ENCODE measurements at places on chromosomes 4 and X. TPM values are rescaled to one million over a fixed set of nuclear protein-coding genes. Genes with fewer than 3 reads are reported as not detected.

GRCh38 chr4:39365360-39365759 lies 802 bp downstream of the RFC1 start:
- DNase-seq: no peak

DNA sequence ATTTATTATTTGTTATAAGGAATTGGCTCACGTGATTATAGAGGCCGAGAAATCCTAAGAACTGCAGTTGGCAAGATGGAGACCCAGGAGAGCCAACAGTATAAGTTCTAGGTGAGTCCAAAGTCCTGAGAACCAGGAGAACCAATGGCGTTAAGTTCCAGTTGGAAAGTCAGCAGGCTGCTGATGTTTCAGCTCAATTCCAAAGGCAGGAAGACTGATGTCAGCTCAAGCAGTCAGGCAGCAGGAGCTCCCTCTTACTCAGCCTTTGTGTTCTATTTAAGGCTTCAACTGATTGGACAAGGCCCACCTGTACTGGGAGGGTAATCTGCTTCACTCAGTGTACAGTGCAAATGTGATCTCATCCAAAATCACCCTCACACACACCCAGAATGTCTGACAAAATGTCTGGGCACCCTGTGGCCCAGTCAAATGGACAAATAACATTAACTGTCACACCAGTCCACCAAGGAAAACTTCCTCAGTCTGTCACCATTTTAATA lies 30.8 kb upstream of the TBL1X start:
- no peak for DNase-seq

DNA sequence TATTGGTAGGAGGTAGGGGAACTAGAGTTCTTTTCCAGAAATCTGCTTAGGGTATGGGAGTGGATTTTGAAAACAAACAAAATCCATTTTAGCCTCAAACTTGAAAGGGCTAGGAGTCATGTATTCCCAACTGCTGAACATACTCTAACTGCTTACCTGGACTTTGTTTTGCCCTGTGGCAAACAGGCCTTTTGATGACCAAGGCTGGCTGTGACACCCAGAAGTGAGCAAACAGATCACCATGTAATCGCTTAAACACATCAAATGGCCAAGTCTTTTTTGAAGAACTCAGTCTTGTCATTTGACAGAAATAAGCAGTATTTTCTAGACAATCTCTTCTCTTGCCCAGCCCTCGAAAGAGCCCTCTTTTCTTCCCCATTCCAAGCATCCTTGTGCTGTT lies 203.4 kb downstream of the KIT start:
- DNase-seq: no peak

- peak; percentile 38 for DNase-seq
These were observed 11.8 kb upstream of the SMIM43 start for GRCh38 chr4:121776610-121777401.

DNA sequence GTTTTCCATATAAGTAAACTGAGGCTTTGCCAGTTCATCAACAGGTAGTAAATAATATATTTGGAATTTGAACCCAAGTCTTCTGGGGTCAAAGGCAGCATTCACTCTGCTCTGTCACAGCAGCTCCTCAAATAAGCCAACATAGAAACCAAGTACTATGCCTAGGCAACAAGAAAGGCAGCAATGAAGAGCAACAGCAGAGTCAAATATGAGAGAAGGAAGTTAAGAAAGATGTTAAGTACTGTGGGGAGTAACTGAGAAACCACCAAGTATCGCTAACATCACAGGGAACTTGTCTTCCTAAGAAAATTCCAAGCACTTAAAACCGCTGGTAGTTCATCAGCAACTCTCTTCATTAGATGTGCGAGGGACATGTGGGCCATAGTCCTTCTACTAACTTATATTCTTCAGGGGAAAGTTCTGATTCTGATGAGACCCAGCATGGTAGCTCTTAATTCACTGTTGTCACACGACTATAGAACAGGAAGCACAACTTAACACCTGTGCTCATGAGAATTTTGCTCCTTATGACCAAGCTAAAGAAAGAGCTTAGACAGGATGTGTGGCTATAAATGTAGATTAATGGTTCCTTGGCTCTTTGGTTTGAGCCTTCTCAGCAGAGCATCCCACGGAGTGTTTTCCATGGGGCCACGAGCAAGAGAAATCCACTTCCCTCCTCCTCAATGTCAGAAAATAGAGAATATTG lies 107.8 kb downstream of the AR start:
- DNase-seq: no peak

GRCh38 chr4:2804449-2804972 lies 11.6 kb downstream of the SH3BP2 start:
- DNase-seq: no peak

- DNase-seq: no peak
These were observed 39.6 kb downstream of the SMAD1 start for GRCh38 chr4:145521282-145521681.

DNA sequence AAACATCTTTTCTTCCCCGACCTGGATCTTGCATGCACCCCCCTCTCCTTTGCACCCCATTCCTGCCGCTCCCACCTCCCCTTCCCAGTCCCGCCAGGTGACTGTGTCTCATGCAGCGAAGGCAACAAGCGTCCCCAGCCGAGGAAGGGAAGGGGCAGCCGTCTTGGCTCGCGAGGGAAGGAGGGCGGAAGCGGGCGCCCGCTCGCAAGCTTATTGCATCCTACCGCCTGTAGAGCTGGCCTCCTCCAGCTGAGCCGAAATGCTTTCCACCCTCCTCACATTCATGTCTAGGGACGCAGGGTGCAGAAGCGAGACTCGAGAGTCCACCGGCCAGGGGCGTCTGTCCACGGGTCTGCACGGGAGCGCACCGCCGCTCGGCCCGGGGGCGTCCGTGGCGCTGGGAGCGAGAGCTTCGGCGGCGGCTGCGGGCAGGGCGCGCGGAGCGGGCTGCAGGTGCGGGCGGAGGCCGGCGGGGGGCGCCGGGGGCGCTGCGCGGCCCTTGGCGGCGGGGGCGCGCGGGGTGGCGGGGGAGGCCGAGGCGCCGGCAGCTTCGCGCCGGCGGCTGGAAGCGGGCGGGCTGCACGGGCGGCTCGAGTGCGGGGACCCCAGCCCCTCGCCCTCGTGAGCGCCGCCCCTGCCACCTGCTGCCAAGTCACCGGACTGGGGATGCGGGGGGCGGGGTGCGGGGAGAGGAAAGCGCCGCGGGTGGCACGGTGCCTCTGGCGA lies at the start of gene KCNIP4:
Gene KCNIP4 (minus strand): TSS at position 426 of the 726 bp plus-strand sequence.
- peak; percentile 63 for DNase-seq

GRCh38 chrX:83008415-83008814 lies 499.7 kb upstream of the POU3F4 start:
- DNase-seq: peak; percentile 0

GRCh38 chr4:154425514-154425913 lies 66.1 kb downstream of the DCHS2 start:
- no peak for DNase-seq

DNA sequence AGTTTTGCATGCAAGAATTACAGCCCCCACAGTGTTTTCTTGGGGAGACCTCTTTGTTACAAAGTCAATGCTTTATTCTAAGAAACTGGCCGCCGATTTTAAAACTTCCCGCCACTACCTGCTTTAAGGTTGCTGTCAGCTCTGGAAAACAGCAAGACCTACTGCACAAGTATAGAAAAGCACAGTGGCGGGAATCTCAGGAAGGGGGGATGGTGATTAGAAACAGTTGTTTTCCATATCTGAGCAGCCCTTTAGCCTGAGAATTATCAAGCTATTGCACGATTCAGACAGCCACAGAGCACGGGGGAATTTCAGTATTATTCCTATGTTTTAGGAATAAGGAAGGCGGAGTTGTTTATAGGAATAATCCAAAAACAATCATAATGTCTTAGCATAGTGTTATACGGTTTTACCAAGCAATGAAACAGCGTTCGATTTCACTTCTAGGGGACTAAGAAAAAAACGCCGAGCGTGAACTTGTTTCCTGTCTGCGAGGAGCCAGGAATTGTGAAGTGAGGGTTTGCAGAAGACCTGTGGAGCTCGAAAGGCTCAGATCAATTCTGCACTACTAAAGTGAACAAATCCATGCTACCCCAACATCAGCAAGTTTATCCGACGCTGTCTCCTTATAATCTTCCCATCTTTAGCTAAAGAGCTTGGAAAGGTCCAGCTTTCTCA lies 81.3 kb downstream of the HMGN5 start:
- no peak for DNase-seq

GRCh38 chrX:2696698-2697215 lies 5.7 kb downstream of the CD99 start:
- peak; percentile 96 for DNase-seq

DNA sequence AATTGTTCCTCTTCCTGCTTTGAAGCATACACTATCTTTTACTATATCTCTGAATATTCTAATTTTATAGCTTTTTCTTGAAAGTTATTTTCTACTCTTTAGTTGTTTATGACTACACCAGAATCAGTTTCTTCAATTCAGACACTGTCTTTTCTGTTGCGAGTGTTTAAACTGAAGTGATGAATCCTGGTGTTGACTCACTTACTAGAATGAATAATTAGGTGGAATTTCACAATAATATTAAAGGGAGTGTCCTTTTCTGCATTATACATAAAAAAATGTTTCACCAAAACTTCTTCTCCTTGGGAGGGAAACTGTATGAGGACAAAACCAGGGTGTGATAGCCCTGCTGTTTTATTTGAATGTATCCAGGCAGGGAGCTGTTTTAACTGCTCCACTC lies 1383.1 kb downstream of the C4orf33 start:
- DNase-seq: peak; percentile 22

DNA sequence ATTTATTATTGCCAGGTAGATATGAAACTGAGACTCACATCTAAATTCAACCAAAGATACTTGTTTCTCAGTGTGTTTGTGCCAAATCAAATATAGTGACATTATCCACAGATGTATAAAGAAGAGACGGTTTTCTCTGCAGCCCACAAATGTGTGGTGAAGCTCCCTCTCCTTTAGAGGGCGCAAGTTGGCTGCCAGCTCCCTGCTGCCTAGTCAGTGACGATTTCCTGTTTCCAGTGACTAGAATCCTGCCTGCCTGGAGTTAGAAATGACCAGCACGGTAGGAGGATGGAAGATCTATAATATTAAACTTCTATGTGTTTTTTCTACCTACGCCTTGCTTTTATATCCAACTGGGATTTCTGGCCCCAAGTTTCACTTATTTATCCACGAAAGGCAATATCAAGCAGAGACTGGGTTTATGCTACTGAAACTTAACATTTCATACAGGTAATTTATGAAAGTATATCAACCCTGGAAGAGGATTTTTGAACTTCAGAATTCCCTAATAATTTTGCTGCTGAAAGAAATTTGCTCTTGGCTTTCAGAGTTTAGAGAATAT lies 1793.7 kb upstream of the TENM3 start:
- DNase-seq: no peak

GRCh38 chr4:143441678-143442077 lies 71.8 kb upstream of the SMARCA5 start:
- DNase-seq: no peak

DNA sequence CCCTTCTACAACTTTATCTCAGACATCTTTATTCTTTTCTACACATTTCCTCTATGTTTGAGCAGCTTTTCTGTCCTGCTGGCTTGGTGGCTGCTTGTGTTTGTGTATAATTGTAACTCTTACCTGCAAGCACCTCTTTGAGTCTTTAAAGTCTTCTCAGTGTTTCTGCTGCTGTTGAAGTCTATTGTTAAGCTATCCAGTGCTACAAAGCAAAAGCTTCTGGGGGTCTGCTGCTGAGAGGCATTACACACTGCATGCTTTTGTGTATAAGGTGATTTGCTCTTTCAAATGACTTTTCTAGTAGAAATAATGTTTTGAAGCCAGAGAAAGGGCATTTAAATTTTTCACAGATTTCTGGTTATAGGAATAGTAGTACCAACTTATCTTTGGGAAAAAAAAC lies 241.8 kb downstream of the DTHD1 start:
- DNase-seq: no peak

- peak; percentile 77 for DNase-seq
These were observed 60.9 kb downstream of the BMP15 start for GRCh38 chrX:50971395-50971794.

GRCh38 chr4:3742610-3743009 lies 23.6 kb upstream of the ADRA2C start:
- no peak for DNase-seq

GRCh38 chr4:102722740-102723139 lies 38.0 kb downstream of the MANBA start:
- DNase-seq: no peak

Gene BTK
- total RNA-seq: not detected

Gene BBS12
- 3.5 TPM for total RNA-seq

Gene NALF2
- total RNA-seq: not detected

Gene RAB9B
- total RNA-seq: 0.89 TPM

Gene NEXMIF
- not detected for total RNA-seq

Gene PDCL2
- total RNA-seq: not detected

Gene BRS3
- not detected for total RNA-seq

Gene PARM1
- not detected for total RNA-seq

Gene TBX22
- not detected for total RNA-seq

Gene SFRP2
- 0.65 TPM for total RNA-seq

Gene S100G
- not detected for total RNA-seq

Gene VCX
- not detected for total RNA-seq

Gene CT45A3
- total RNA-seq: not detected

Data from GM23248 (cell line).